GM23338 (cell line): ENCODE measurements at places on chromosomes 6 and 20. TPM values are rescaled to one million over a fixed set of nuclear protein-coding genes. Genes with fewer than 3 reads are reported as not detected.

DNA sequence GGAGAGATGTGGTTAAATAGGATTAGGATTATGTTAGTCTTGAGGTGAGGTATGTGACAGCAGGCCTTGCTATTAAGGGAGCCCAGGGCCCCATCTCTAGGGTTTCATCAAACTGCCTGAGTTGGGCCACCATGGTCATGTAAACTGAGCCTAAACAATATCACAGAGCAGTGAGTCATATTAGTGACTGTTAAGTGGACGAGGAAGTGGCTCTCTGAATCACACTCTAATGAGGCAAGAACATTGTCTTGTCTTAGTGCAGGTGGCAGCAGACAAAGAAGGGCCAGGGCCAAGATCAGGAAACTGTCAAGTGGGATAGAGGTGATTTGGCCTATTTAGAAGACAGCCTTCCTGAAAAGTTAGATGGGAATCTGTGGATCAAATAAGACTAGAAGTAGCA lies 23.1 kb downstream of the ENPP3 start:
- H3K4me3 ChIP-seq: no peak overlapping the region
- no peak for DNase-seq
- no peaks in the 10 kb centered on the region for H3K4me1 ChIP-seq
- no peaks in the 10 kb centered on the region for H3K27me3 ChIP-seq

DNA sequence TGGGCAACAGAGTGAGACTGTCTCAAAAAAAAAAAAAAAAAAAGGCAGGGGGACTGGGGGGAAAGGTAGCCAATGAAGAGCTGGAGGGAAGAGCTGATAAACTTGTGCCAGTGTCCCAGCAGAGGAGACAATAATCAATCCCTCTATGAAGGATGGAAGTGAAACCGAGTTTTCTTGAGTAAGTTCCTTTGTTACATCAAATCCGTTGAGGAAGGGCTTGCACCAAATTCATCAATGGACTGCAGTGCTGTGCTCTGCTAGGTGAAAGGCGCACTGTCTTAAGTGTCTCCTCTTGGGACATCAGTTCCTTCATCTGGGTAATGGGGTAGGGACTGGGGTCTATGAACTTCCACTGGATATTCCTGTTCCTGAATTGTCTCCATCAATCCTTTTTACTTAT lies 3.0 kb upstream of the CRIP3 start:
- H3K27me3 ChIP-seq: no peaks in the 10 kb centered on the region
- H3K4me1 ChIP-seq: peaks cover 15% of the 10 kb centered on the region; the same call in 1 of the 2 replicates
- no peaks in the 10 kb centered on the region for H3K36me3 ChIP-seq

DNA sequence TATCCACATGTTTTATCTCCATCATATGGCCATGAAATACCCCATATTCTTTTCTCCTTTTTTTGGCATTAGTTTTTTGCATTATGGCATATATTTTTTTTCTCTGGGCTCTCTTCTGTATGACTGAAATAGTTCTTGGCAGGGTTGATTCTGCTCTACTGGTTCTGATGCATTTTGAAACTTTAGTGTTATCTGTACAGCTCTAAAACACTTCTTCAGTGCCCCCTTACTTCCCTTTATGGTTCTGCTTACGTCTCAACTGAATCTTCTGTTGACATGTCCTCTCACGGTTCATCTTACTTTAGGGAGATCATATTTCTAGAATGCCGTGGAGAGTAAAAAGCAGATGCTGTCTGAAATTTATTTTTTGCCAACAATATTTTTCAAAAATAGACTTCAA lies 23.2 kb upstream of the TXNDC5 start:
- H3K36me3 ChIP-seq: no peaks in the 10 kb centered on the region
- no peak overlapping the region for H3K4me3 ChIP-seq
- DNase-seq: no peak
- H3K4me1 ChIP-seq: no peaks in the 10 kb centered on the region
- H3K27ac ChIP-seq: no peak overlapping the region

Gene OPRL1
- total RNA-seq: 0.74 and 1.1 TPM in 2 replicates

DNA sequence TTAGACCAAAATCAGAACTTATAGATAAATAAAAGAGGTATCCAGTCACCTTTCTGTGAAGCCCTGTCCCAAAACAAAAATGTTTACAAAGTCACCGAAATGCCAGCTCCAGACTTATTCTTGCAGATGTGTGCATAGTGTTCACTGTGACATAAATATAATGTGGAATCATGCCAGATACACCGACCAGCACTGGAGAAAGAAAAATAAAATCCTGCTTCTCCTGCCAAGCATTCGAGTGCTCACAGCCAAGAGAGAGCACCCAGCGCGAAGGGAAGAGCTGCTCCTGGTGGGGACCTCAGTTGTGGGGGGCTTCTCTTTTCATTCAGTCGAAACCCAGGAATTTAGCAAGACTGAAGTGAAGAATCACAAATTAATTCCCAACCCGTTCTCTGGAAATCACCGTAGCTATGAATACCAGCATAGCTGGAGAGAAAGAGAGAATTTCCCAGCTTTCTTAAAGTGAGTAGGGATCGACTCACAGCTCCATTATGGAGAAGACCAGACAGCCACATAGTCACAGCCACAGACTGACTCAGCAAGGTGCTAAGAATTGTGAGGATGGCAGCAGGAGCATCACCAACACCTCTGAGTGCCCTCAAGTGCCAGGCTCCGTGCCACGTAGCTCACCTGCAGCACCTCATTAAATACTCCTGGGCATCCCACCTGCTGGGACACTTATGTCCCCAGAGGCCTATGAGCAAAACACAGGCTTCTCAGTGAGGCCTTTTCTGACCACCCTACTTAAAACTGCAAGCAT lies 33.2 kb downstream of the BFSP1 start:
- no peaks in the 10 kb centered on the region for H3K27me3 ChIP-seq
- H3K4me3 ChIP-seq: no peak overlapping the region
- no peaks in the 10 kb centered on the region for H3K36me3 ChIP-seq
- no peaks in the 10 kb centered on the region for H3K4me1 ChIP-seq

DNA sequence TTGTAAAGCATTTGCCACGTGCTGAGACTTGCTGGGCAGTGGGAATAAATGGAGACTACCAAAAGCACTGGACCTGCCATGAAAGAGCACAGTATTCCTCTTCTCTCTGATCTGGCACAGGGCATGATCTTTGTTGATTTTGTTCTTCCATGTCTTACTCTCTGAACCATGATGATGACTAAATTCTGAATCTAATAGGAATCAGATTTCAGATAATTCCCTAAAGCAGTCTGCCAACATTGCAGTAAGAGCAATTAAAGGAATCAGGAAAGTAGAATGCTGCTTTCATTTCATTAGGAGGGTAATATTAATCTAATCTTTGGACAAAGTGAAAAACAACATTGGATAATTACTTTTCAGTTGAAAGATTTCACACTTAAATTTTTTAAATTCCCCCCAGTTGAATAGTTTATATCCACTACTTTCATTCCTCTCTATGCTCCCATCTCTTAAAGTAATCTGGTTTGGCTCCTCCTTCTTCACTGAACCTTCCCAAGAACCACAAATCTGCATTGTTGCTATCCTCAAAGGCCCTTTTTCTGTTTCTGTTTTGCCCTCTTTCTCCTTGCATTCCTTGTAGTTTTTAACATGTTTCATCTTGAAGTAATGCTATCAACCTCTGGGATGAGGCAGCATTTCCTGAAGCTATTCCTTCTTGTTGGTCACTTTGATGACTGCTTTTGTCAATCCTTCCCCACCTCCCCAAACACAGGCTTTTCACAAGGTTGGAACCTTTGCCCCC lies 243.2 kb upstream of the TENT5A start:
- no peak overlapping the region for H3K27ac ChIP-seq
- no peak overlapping the region for H3K4me3 ChIP-seq
- no peak for DNase-seq
- no peaks in the 10 kb centered on the region for H3K36me3 ChIP-seq
- H3K4me1 ChIP-seq: peaks cover under 1% of the 10 kb centered on the region; the same call in 1 of the 2 replicates

- H3K4me1 ChIP-seq: no peaks in the 10 kb centered on the region
- H3K4me3 ChIP-seq: no peak overlapping the region
- DNase-seq: no peak
- H3K36me3 ChIP-seq: no peaks in the 10 kb centered on the region
These were observed 67.9 kb upstream of the HMGN3 start for GRCh38 chr6:79302341-79302740.

DNA sequence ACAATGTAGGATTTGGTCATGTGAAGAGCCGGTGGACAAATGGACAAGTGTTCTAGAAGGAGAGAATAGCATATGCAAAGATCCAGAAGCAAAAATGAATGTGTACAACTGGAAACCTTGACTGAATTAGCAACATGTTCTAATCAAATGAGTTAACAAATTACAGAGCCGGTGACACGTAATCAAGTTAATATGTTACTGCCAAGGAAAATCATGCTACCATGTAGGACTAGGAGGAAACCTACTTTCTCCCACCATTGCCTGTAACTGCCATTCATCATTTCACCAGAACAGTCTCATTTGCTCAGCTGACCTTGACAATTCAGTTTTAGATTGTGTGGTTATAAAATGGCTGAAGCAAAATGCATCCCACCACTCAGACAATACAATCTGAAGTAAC lies 179.4 kb downstream of the KIF16B start:
- H3K27ac ChIP-seq: no peak overlapping the region
- H3K4me1 ChIP-seq: peaks cover 6% of the 10 kb centered on the region; the same call in 1 of the 2 replicates
- no peaks in the 10 kb centered on the region for H3K36me3 ChIP-seq

GRCh38 chr6:160398674-160399271 lies 50.6 kb downstream of the SLC22A3 start:
- peaks cover 4% of the 10 kb centered on the region; the same call in 1 of the 2 replicates for H3K36me3 ChIP-seq
- no peaks in the 10 kb centered on the region for H3K27me3 ChIP-seq
- no peak overlapping the region for H3K27ac ChIP-seq
- H3K4me3 ChIP-seq: no peak overlapping the region
- no peaks in the 10 kb centered on the region for H3K4me1 ChIP-seq
- DNase-seq: no peak

Gene HLA-DRA
- total RNA-seq: 4.4 and 6.9 TPM in 2 replicates

Gene KCNS1
- total RNA-seq: 0.97 and 3.2 TPM in 2 replicates

GRCh38 chr6:43708860-43709653 lies 21.5 kb upstream of the MRPS18A start:
- no peaks in the 10 kb centered on the region for H3K36me3 ChIP-seq
- no peak overlapping the region for H3K4me3 ChIP-seq
- peaks cover 15% of the 10 kb centered on the region for H3K4me1 ChIP-seq
- no peak for DNase-seq
- no peaks in the 10 kb centered on the region for H3K27me3 ChIP-seq
- no peak overlapping the region for H3K27ac ChIP-seq

Gene RUNX2
- 0.70 and 1.7 TPM in 2 replicates for total RNA-seq

DNA sequence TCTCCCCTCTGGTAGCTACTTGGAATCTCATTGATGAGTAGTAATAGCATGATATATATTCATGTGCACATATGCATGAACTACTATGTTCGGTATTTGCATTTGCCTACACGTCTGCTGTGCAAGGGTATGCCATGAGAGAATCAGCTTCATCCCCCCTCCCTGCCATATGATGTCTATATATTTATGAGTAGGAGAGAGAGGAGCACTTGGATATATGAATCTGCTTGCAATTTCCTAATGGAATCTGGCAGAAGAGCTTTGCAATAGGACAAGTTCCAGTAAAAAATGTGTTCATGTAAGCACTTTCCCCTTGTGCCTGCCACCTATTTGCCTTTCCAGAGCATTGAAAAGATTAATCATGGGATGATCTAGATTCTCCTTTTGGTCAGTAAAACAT lies 76.2 kb upstream of the BACH2 start:
- no peak for DNase-seq
- H3K4me3 ChIP-seq: no peak overlapping the region
- no peaks in the 10 kb centered on the region for H3K27me3 ChIP-seq
- no peaks in the 10 kb centered on the region for H3K36me3 ChIP-seq
- H3K4me1 ChIP-seq: peaks cover 17% of the 10 kb centered on the region

- no peaks in the 10 kb centered on the region for H3K4me1 ChIP-seq
- 0 out of 2 replicates have a peak, but pooled peaks cover 1% of the 10 kb centered on the region for H3K27me3 ChIP-seq
- no peak overlapping the region for H3K4me3 ChIP-seq
- peak; percentile 69 for DNase-seq
These were observed 4.1 kb downstream of the MAP1LC3A start for GRCh38 chr20:34562641-34563040.

DNA sequence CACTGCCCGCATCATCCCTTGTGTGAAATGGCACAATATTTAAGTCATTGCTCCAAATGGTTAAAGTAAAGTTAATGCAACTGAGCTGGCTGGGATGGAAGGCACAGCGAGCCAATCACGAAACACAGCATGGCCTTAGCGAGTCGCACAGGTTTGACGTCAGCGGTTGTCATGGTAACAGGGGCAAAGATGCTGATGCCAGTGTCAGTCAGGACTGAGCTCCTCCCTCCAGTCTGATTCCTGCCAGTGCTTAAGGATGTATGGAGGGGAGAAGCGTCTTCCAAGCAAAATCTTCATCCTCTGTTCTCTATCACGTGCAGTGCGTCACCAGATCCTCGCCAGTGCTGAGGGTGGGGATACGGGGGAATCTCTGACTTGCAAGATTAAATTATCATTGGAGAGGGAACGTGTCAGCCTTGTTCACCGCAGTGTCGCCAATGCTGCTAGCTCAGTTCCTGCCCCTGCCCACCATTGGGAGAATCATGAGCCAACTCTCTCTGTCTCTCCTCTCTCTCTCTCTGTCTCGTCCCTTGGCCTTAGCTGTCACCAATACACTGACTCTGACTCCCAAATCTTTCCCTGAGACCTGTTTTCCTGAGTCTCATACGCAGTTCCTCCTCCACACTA lies 24.5 kb downstream of the TSPYL4 start:
- DNase-seq: peak; percentile 99
- H3K4me3 ChIP-seq: peak overlapping the region; percentile 29
- no peaks in the 10 kb centered on the region for H3K4me1 ChIP-seq
- 0 out of 2 replicates have a peak overlapping the region, but pooled peaks have one; percentile 45 for H3K27ac ChIP-seq
- H3K27me3 ChIP-seq: no peaks in the 10 kb centered on the region
- H3K36me3 ChIP-seq: no peaks in the 10 kb centered on the region

Gene CLPSL2
- 3.1 TPM in 1 of 2 replicates, not detected in the other for total RNA-seq
